ENCODE measurements at places on chromosomes 5 and 9.

- no peak for DNase-seq
These were observed 59.0 kb downstream of the AOPEP start for GRCh38 chr9:94785215-94786169.

DNA sequence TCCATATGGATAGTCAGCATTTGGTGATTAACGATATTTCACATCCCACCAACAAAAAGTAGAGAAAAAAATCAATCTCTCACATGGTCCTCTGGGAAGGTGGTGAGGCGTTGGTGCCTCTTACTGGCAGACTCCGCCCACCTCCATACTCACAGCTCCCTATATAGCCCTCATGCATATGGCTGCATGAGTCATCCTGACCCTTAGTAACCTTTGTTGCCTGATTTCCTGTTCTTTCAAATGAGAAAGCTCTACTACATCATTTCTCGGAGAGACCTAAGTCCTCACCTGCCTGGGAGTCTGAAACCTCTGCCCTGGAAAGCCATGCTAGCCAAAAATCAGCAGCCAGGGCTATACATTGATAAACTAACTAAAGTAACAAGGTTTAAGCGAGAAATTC lies 33.3 kb upstream of the ABCA1 start:
- DNase-seq = no peak

DNA sequence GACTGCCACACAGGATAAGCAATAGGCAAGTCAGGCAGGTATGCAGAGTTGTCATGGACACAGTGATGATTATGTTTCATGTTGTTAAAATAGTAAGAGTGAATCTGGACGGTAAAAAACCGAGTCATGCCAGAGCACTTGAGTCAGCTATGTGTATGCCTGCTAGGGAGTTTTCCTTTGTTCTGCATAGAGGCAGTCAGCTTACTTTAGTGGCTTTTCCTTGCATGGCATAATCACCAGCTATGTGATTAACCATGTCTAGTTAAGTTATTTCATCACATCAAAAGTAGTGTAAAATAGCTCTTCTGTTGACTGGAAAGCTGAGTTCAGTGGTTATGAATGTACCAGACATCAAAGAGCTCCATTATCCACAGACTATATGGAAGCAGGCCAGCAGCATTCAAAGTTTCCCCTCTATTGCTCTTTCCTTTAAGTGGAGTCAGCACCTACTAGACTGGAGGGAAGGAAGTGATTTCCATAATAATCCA lies 989.8 kb downstream of the TLE1 start:
- DNase-seq = no peak

DNA sequence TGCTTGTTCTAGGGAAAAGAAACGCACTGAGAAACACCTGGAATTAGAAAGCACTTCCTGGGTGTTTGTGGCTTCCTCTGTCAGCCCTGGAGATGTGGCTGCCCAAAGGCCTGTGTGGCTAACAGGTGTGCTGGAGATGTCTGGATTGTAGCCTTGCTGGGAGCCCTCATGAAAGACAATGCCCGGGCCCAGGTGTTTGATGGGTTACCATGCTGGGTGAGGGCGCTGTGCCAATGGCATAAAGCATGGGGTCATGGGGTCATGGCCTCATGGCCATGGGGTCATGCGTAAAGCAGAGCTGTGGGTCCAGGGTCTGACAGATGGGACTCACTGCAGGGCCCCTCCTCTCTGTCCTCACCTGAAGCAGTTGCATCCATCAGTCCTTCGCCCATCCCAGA lies 21.6 kb downstream of the ANKRD33B start:
- no peak for DNase-seq

DNA sequence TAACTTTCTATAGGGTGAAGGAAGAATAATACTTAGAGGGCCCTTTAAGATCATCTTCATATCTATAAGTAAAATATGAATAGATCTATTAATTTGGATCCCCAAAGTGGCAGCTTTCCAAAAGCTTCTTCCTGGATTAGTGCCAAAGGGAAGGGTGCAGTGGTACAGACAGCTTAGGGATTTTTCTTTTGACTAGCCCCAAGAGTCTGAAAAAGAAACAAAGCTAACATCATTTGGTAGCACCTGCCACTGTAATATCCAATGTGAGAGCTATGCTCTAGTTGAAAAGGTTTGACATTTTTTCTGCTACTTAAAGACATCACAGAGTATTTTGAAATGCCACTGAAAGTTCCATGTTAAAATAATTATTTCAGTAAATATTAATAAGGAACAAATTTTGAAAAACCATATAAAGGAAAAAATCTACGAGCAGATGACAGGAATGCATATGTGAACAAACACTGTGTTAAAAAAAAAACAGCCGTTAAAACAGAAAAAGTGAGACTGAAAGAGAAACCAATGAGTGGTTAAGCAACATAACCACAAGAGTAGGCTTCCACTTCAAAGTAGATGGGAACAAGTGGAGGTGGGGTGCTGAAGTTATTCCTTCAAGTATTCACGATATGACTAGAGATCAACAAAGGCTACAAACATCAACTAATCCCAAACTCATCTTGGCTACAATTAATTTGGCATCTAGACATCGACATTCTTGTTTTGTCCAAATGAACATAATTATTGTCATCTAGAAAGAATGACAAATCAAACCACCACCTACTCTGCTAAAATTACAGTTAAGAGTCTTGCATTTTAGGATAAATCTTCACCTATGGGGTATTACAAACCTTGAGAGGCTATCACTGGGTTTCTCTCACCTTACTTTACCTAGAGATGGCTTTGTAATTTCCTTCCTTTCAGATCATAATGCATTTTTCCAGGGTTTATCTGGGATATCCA lies 137.5 kb downstream of the CPLANE1 start:
- DNase-seq = no peak

Data from stimulated activated naive B cell treated with anti-CD40 and anti-IgM and Interleukin-4, amounts not matched to agents 10 μg/mL and 1 μg/mL and 100 μg/mL, for 72 hours (primary cell).